C1 segment of cervical spinal cord (tissue), 14 donors: ENCODE measurements at places on chromosomes 2 and 18.
A peak's percentile ranks its signal among the peaks of the same experiment; 100 is the strongest.

DNA sequence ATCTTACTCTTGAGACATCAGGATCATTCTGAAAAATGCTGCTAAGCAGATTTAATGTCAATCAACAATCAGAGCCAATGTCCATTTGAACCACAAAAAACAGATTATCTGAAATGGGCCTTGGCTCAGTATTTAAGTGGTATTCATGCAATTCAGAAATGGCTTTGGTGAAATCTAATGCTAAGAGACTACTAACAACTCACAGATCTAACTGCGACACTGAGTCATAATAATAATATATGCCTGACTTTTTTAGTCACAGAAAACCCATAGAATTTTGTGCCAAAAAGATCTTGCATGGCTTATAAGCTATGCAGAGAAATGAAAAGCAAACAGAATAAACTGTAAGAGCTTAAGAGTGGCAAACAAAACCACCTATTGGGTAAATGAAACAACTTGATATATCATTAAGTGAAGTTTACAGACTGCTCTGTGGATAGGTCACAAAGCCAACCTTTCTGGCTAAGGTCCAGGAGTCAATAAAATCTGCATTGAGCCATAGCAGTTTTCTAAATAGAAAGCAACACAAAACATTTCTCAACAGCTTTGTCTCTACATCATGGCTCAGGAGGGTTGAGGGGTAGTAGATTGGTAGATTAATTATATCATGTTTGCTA lies 234.3 kb downstream of the LRATD1 start:
- no peak for DNase-seq

DNA sequence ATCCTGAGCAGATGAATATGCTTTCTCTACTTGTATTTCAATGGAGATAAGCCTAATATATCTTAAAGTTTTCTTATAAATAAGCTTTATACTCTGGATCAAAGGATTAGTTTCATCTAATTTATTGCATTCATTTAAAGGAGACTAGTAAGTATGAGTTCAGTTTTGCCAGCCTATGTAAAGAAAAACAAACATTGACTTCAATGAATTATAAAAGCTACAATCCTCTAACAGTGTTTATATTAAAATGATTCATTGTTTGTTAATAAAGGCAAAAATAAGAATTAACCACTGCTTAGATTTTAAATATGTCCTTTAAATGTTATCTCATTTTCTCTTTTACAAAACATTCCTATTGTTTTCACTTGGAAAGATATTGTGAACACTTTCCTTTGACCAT lies 566.0 kb downstream of the EPHA4 start:
- no peak for DNase-seq

GRCh38 chr18:78424403-78425018 lies 555.1 kb upstream of the SALL3 start:
- DNase-seq, result no peak

DNA sequence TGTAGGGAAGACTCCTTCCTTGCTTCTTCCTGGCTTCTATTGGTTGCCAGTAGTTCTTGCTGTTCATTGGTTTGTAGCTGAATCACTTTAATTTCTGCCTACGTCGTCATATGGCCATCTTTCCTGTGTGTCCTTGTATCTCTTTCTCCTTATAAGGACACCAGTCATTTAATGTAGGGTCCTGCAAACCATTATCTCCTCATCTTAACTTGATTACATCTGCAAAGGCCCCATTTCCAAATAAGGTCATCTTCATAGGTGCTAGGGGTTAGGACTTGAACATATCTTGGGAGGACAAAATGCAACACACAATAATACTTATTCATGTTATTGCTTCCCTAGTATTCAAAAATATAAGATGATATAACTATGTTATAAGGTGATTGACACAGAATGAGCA lies 95.5 kb upstream of the TTC27 start:
- no peak for DNase-seq

DNA sequence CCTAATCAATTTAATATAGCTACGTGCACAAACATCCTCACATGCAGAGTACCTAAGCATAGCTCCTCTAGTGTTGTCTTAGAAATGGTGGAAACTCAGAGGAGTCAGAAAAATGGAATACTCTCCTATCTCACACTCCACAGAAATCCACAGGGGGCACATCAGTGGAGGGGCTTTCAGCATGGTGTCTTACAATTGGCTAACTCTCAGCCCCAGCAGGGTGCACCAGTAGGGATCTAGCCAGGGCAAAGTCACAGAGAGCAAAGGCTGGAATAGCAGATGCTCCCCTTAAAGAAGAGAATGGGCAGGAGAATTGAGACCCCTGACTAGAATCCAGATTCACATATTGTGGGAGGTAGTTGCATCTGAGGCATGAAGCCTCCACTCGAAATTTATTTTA lies 135.7 kb downstream of the MAIP1 start:
- DNase-seq, result no peak

GRCh38 chr2:17557596-17557995 lies 17.1 kb downstream of the VSNL1 start:
- DNase-seq, result no peak

DNA sequence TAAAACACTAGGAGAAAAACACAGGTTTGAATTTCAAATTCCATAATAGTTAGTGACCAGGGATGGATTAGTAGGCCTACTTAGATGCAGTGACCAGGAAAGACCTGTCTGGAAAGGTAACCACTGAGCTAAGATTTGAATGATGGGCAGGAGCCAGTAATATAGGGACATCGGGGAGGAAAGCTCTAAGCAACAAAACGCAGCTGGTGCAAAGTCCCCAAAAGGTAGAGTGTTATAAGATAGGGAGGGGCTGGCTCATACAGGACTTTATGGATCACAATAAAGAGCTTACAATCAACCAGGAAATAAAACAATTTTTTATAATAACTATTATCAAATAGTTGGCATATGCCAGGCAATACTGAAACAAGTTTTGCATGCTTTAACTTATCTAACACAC lies 849.4 kb downstream of the LRRTM4 start:
- no peak for DNase-seq

DNA sequence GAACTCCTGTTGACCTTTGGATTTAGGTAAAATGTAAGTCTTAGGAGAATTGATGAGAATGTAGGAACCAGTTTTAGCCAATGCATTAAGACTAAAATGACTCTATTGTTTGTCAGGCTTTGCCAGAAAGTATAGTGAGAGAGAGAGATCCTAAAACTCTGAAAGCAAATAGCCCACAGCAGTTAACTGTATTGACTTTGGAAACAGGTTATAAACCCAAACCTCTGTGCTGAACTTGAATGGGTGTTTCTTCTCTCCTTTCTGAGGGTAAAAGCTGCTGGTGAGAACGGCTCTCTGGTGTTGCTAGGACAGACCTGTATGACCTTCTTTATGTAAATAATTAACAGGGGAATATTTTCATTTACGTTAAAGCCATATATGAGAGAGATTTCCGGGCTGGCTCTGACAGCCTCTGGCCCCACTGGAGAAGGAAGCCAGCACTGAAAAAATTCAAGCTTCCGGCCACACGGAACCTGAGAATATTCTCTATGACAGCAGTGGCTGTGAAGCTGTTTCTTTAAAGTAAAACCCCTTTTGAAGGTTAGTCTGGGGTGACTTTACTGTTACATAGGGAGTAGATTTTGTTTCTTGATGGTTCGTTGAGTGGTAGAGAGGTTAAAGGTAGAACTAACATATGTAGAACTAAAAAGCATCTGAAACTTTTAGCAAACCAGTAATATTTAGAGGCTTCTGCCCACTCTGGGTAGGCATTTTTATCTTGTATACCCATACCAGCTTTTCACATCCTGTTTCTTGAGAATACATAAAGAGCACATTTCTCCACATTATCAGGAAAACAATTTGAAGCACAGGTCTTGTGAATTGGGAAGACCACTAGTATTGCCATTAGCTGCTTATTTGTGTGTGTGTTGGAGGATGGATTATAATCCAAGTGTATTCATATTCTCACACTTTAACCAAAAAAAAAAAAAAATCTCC lies 123.8 kb downstream of the SPTBN1 start:
- DNase-seq, result no peak

DNA sequence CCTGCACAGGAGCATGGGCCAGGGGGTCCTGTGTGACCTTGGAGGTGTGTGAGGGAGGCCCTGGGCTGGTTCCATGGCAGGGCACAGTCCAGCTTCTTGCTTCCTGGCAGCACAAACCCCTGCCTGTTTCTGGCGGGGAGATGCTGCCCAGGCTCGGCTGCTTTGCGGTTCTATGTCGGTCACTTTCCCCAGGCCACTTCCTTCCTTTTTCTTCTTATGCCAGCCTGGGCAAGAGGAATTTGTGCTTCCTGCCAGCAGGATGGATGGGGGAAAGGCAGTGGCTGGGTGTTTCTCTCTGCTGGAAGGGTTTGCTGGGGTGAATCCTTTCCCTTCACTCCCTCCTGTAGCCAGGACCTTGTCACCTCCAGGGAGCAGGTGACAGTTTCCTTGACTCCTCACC lies 24.3 kb downstream of the ASAP2 start:
- DNase-seq, result peak; percentile 38
